Activated T-helper 1 cell treated with anti-CD3 and anti-CD28 coated beads, Interleukin-2, amount 50 U/mL, for 16 hours (primary cell): ENCODE measurements at places on chromosomes 1 and 21.

GRCh38 chr1:160630523-160631451 is 16.1 kb downstream of the SLAMF1 start:
- DNase-seq = no peak

DNA sequence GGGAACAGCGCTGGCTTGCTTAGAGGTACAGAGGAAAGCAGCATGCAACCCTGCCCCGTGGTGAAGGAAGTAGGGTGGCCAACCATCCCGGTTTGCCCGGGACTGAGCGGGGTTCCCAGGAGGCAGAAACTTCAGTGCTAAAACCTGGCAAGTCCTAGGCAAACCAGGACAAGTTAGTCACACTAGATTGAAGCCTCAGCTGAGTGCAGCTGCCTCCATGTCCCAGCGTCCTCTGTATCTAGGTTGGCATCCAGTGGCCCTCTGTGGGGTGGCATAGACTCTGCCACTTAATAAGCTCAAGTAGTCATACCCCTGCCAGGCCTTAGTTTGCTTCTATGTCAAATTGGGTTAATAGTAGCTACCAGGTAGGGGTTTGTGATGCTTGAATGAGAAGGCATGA is 67.1 kb downstream of the ATP2B4 start:
- no peak for DNase-seq

GRCh38 chr21:43367296-43367695 is 59.6 kb downstream of the SIK1 start:
- DNase-seq = no peak

DNA sequence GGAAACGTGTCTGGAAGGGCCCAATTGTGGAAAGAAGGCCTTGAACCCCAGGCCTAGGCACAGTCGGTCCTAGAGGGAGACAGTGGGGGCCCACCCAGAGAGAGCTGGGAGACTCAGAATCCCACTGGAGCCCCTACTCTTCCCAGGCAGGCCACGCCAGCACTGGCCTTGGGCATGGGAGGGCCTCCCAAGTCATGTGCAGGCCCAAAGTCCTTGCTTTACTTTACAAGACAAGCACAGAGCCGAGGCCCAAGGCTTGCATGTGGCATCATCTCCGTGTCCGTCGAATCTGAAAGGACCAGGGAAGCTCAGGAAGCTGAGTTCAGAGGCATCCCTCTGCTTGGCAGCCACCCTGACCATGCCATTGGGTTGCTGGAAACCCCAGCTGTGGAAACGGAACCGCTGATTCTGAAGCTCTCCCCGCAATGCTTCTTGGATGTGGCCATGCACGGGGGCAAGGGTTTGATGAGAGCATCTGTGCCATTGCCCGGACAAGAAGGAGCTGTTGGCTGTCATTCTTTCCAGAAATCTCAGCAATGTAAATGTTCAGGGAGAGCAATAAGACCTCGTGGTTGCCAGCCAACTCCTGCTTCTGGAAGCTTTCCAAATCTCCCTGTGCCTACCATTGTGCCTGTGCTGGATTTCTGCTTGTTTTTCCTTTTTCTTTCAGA is 32.8 kb downstream of the ABCG1 start:
- no peak for DNase-seq

DNA sequence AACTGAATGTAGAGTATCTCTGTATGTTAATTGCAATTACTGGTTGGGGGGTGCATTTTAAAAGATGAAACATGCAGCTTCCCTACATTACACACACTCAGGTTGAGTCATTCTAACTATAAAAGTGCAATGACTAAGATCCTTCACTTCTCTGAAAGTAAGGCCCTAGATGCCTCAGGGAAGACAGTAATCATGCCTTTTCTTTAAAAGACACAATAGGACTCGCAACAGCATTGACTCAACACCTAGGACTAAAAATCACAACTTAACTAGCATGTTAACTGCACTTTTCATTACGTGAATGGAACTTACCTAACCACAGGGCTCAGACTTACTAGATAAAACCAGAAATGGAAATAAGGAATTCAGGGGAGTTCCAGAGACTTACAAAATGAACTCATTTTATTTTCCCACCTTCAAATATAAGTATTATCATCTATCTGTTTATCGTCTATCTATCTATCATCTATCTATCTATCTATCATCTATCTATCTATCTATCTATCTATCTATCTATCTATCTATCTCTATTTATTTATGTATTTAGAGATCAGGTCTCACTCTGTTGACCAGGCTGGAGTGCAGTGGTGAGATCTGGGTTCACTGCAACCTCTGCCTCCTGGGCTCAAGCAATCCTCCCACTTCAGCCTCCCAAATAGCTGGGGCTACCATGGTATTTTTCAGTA is 47.8 kb downstream of the CHML start:
- no peak for DNase-seq

GRCh38 chr1:179021873-179022272 is 3.8 kb upstream of the FAM20B start:
- DNase-seq = no peak

DNA sequence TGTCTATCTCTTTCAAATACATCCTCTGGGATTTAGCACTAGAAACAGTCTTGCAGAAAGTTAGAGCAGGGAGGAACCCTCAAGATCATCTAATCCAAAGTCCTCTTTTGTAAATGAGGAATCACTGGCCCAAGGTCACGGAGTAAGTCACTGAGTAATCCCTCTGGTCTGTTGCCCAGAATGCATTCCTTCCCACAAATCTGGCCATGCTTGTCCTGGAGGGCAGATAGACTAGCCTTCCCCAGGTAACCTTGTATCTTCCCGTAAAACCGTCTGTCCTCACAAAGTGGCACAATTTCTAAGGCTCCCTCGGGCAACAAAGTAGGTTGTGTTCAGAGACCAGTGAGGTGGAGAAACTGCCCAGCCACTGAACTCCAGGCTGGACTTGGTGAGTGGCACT is 46.2 kb downstream of the DDR2 start:
- no peak for DNase-seq

GRCh38 chr1:14452551-14452950 is 145.9 kb upstream of the KAZN start:
- no peak for DNase-seq

DNA sequence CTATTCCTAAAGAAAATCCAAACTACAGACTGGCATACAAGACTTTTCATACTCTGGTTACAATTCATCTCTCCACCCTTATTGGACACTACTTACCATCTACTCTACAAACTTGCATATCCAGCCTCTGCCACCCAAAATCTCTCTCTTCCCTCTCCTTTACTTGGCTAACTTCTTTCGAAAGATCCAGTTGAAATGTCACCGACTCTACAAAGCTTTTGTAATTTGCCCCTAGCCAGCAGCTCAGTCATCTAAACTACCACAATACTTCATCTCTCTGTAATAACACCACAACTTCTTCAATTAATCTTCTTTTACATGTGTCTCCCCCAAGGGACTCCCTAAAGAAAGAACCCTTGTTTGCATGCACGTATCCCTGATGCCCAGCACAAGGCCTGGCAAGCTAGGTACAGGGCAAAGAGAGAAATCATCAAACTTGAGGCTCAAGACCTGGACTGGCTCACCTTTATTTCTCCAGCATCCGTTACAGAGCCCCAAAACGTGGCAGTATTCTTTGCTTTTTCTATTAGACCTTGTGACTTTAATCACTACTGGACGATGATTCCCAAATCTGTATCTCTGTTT is 2.7 kb downstream of the ZBTB21 start:
- DNase-seq = no peak

DNA sequence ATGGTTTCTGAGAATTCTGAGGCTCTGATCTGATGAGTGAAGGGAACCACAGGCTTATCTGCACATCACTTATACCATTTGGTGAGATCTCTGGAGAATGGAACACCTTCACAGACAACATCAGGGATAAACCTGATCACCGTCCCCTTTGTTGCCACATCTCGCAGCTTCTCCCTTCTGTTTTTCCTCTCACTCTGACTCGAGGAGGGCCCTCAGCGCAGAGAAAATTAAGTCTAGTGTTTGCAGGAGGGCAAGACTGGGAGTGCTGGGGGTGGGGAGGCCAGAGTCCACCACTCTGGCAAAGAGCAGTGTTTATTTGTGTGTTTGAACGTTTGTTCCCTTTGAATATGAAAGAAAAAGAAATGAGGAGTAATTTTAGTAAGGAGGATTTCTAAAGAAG is 29.0 kb upstream of the BATF3 start:
- DNase-seq = no peak

DNA sequence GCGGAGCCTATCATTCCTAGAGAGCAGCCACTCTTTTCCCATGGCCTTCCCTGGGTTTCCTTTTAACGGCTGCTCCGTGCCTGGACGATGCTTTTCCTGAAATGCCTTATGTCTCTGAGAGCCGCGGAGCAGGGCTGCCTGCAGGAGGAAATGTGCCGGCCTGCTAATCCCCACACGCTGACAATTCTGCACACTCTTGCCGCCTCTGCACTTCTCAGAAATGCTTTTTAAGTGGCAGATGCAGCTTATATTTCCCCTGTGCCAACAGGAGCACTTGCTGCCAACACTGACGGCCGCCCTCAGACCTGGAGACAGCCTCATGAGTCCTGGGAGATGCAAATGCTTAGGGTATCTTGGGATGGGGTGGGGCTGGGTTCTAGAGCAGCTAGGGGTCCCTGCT is 253.2 kb downstream of the GRIK3 start:
- DNase-seq = no peak

GRCh38 chr1:118291661-118292060 is 106.6 kb upstream of the SPAG17 start:
- no peak for DNase-seq

- no peak for DNase-seq
Observed at GRCh38 chr1:230800891-230801840, 54.0 kb downstream of the CAPN9 start.

GRCh38 chr1:63342402-63342801 is 20.0 kb downstream of the FOXD3 start:
- DNase-seq = no peak

DNA sequence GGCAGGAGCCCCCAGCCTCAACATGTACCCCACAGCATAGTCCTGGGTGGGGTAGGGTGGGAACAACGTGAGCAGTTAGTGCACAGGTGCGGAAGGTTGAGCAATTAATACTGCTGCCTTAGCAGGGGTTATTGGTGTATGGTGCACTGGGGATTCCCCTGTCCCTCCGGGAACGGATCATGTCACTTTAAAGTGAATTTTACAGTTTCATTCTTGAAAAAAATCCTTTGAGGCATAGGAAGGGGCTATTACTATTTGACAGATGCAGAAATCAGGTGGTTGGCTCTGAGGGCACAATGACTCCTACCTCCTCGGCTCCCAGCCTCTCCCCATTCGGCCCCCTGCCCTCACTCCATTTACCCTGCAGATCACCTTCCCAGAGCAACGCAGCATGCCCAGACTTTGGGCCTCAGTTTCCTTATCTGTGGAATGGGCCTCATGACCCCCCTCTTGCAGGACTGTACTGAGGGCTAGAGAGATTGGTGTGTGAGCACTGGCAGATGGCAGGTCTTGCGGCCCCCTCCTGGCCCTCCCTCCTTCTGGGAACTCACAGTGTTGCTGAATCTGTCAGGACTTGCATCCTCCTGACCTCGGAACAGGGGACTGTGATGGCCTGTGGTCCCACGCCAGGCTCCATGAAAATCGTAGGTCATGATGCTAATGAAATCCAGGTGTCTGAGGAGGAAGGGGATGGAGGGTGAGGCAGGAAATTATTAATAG is 5.1 kb upstream of the MYBPH start:
- no peak for DNase-seq

GRCh38 chr1:225987491-225988316 is 11.4 kb downstream of the SDE2 start:
- no peak for DNase-seq

DNA sequence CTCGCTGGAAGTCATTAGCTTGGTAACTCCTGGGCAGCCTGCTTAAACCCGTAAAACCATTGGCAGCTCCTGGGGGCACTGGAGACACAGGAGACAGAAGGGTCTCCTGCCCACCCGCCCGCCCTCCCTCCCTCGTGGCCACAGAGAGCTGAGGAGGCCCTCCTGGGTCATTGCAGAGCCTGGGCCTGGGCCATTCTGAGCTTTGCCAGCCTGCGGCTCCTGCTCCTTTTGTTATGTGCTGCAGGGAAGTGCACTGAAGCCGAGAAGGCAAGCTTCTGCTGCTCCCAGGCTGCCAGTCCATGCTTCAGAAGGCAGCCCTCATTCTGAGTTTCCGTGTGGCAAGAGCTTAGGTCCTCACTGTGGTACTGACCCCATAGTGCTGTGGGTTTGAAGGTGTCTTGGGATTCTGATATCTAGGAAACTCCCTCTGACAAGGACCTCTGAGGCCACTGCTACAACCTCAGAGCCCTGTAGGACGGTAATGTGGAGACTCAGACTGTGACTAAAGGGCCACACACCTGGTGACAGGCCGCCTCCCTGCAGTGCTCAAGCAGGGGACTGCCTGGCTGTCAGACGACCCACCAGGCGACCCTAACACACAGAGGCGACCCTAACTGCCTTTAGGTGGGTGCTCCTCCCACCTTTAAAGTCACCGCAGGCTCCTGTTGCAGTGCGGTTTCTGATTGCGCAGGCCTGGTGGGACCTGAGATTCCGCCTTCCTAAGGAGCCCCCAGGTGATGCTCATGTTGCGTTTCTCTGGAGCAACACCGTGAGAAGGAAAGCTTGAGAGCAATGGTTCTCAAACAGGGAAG is 118.7 kb downstream of the IER5 start:
- no peak for DNase-seq

- DNase-seq = no peak
Observed at GRCh38 chr1:248585266-248585665, 10.7 kb upstream of the OR2T34 start.

DNA sequence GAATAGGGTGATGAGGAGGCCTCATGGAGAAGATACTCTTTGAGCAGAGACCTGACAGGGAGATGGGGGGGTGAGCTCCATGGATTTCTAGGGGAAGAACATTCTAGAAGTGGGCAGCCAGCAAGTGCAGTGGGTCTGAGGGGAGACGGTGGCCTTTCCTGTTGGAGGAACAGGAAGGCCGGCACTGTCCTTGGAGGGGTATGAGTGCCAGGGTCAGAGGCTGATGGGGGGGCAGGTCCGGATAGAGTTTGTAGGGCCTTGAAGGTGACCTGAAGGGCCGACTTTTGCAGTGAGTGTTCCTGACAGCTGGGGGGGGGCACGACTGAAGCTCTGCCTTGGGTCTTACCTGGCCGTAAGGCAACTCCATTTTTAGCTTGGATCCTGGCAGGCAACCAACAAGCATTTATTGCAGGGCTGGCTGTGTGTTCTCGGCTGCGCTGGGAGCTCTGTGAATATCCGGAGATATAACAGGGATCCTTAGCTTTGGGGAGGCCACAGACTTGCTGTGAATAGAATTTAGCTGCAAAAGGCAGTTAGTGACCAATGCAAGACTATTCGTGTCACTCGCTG is 130.6 kb downstream of the MRPS6 start:
- DNase-seq = no peak

- no peak for DNase-seq
Observed at GRCh38 chr21:33943293-33943692, 27.7 kb upstream of the ATP5PO start.

DNA sequence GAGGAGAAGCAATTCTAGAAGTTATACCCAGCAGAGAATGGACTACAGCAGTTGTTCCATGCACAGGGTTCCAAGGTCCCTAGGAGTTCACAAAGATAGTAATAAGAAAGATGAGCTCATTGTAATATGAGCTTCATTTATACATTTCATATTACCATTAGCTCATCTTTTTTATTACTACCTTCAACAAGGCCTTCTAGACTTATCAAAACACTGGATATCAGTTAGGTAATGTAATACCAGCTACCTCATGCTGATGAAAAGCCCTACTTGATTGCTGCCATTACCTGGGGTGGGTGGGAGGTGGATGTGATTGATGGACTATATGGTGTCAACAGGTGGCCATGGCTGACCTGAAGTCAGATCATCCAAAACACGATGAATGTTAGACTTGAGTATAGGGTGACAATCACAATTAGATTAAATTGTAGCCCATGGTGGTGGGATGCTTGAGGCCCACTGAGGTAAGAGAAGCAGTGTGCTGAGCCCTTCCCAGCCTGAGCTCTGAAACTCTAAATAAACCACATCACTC is 34.1 kb downstream of the SPATA46 start:
- no peak for DNase-seq

GRCh38 chr1:100710906-100711682 is 8.4 kb upstream of the VCAM1 start:
- DNase-seq = no peak
